Right lung (tissue), 10 donors: ENCODE measurements at places on chromosomes 16 and 17. TPM values are rescaled to one million over a fixed set of nuclear protein-coding genes. Genes with fewer than 3 reads are reported as not detected.

GRCh38 chr17:80612997-80613731, 68.5 kb downstream of the RPTOR start:
- no peak for DNase-seq

GRCh38 chr17:43720311-43721060, 38.1 kb downstream of the SOST start:
- DNase-seq = peak; percentile 79

DNA sequence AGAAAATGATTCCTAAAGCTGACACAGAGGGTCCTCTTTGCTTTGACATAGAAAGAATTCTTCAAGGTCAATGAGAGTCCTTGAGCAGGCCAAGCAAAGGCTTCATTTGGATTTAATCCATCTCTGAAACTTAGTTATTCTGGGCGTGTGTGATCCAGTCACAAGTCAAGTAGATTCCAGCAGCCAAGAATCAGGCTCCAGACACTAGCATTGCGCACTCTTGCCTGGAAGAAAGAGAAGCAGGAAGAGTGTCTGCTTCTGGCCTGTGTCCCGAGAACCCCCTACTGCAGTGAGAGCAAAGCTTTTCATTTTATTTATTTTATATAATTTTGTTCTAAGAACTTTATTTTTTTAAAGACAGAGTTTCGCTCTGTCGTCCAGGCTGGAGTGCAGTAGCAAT, 88.2 kb upstream of the CACNG5 start:
- DNase-seq = no peak

GRCh38 chr17:19447085-19447583, 36.1 kb downstream of the RNF112 start:
- peak; percentile 73 for DNase-seq

Gene LHX1
- not detected for polyA plus RNA-seq
